CD4-positive, alpha-beta T cell (primary cell): ENCODE measurements at places on chromosomes 1 and 21. TPM values are rescaled to one million over a fixed set of nuclear protein-coding genes. Genes with fewer than 3 reads are reported as not detected.

The LIPI gene
- total RNA-seq, result not detected

The VCAM1 gene
- total RNA-seq, result not detected

The TMEM269 gene
- 0.60 TPM for total RNA-seq

The GBP6 gene
- total RNA-seq, result 0.08 TPM

The OR2L3 gene
- not detected for total RNA-seq
